ENCODE measurements at places on chromosomes 1 and 21.

DNA sequence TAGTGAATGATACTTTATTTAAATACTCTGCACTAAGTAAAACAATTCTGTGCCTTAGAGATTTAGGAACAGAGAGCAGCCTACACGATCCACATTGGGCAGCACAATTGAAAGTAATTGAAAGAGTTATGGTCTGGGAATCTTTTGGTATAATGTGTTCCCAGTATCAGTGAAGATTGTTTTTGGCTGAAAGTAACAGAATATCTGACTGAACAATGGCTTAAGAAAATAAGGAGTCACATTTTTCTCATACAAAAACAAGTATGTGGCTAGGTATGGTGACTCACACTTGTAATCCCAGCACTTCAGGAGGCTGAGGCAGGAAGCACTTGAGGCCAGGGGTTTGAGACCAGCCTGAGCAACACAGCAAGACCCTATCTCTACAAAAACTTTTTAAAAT is 306.2 kb downstream of the NFIA start:
- DNase-seq, result no peak

GRCh38 chr1:243946946-243947345 is 96.9 kb upstream of the AKT3 start:
- DNase-seq, result no peak

- DNase-seq, result no peak
Observed at GRCh38 chr1:65445837-65446236, 25.4 kb downstream of the LEPR start.

GRCh38 chr1:39995973-39996393 is 41.0 kb downstream of the MFSD2A start:
- DNase-seq, result no peak

- no peak for DNase-seq
Observed at GRCh38 chr1:219201656-219202055, 28.0 kb downstream of the LYPLAL1 start.

- no peak for DNase-seq
Observed at GRCh38 chr1:33045814-33046213, 9.1 kb upstream of the AK2 start.
